ENCODE measurements at places on chromosomes 5 and 9.

DNA sequence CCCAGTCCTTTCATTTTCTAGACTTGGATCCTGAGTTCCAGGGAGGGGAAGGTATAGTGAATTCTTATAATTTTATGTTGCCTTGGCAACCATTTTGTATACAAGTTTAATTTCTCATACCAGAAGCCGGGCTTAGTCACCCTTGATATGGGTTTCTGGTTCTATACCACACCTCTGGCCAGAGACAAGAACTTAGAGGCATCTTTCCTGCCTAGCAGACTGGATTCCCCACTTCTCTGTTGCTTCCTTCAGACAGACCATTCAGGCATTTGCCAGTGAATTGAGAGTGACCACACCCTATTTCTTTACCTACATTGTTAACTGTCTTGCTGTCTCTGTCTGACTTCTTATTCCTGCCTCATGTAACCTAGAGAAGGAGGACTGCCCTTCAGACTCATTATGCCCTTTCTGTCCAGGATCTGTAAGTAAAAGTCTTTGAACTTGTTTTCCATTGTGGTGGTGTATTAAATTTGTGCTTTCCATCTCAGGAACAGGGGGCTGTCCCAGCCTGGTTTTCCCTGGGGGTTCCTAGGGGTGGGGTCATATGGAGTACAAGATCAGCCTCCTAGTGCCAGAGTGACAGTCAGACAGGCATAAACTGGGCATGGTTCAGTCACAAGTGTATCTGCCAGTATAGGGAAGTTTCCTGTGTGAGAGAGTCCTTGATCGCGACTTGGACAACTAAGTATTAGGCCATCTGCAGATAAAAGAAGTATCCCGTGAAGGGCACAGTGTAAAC is 27.4 kb downstream of the TNFSF8 start:
- DNase-seq = no peak

DNA sequence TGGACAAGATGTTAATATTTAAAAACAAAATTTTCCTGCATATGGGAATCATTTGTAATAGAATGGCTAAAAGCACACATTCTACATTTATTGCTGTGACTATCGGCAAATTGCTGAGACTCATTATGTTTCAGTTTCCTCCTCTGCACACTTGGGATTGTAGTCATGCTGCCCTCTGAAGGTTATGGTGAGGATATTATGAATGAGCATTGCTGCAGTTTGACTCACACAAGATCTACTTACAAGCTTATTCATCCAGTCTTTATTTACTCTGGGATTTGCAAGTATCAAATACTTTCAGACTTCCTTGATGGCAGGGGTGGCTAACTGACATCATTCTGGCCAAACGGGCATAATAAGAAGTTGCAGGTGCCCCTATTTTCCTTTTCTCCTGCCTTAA is 9.5 kb upstream of the NFIL3 start:
- DNase-seq = peak; percentile 37

GRCh38 chr5:66870708-66871107 is 274.5 kb downstream of the MAST4 start:
- no peak for DNase-seq

GRCh38 chr9:27247756-27248155 is 49.2 kb downstream of the EQTN start:
- DNase-seq = peak; percentile 48

GRCh38 chr9:29214154-29214689 is 1640.9 kb upstream of the C9orf72 start:
- peak; percentile 76 for DNase-seq

GRCh38 chr9:96655198-96655851 is at the start of gene PRXL2C:
Gene PRXL2C (minus strand): TSS chr9:96655317. CDS start chr9:96655281, 36 bp downstream.
- peak; percentile 61 for DNase-seq

DNA sequence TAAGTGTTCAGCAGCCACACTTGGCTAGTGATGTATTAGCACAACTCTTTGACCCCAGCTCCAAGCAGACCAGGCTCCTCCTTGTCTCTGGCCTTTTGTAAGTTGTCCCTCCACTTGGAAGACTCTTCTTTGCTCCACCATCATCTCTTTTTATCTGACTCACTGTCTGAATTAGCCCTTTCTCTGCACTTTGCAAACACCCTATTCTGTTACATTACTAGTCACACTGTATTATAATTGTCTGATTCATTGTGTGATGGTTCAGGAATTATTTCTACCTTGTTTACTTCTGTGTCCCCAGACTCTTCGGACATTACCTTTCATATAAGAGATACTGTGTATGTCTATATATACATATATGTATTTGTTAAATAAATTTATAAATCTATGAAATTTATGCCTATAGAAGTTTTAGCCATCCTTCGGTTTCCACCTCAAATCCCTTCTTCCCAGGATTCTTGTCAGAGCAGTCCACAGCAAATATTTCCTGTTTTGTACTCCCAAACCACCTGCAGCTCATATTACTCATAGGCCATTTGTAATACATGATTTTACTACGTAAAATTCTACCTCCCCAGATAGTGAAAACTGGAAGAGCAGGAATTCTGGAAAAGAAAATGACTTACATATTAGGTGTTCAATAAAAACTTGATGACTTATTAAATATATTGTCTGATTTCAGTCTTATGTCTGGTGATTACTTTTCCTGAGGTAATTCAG is 69.0 kb downstream of the MTAP start:
- no peak for DNase-seq

- no peak for DNase-seq
These were observed 171.8 kb downstream of the FSTL4 start for GRCh38 chr5:133440467-133441115.

- DNase-seq = no peak
These were observed 6.1 kb downstream of the SAR1B start for GRCh38 chr5:134626369-134627014.

GRCh38 chr5:32783661-32784060 is 72.5 kb downstream of the NPR3 start:
- no peak for DNase-seq
